ENCODE measurements at places on chromosomes 12 and 14. TPM values are rescaled to one million over a fixed set of nuclear protein-coding genes. Genes with fewer than 3 reads are reported as not detected.

The SLC25A21 gene
- not detected for total RNA-seq

The AQP2 gene
- total RNA-seq, result not detected

The FOS gene
- total RNA-seq, result 15.2 TPM

DNA sequence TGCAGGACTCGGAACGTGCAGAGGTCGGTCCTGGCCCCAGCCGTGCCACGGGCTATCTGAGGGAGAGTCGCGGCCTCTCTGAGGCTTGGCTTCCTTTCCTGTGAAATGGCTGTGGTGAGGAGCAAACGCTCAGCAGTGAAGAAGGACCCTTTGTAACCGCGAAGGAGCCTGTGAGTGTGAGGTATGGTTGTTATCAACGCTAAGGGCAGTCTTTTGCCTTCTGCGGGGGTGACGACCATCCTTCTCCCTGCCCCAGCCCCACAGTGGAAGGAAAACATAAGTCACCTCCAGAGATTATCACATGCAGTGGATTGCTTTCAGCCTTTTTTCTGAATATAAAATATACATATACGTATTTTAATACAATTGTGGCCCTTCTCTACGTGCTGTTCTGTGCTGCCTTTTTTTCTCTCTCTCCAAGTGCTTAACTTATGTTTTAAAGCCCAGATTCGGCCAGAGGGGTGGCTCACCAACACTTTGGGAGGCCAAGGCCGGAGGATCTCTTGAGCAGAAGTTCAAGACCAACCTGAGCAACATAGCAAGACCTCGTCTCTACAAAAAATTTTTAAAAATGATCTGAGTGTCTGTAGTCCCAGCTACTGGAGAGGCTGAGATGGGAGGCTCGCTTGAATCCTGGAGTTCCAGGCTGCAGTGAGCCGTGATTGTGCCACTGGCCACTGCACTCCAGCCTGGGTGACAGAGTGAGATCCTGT, 17.4 kb downstream of the TAMALIN start:
- DNase-seq, result no peak
- peak overlapping the region; percentile 61 for H3K4me3 ChIP-seq
- H3K27me3 ChIP-seq, result no peaks in the 10 kb centered on the region
- H3K4me1 ChIP-seq, result peaks cover 33% of the 10 kb centered on the region
- no peak overlapping the region for H3K27ac ChIP-seq
- H3K36me3 ChIP-seq, result no peaks in the 10 kb centered on the region

The SLC25A47 gene
- total RNA-seq, result not detected

GRCh38 chr14:38389681-38390080, 133.8 kb upstream of the CLEC14A start:
- no peaks in the 10 kb centered on the region for H3K4me1 ChIP-seq
- no peak overlapping the region for H3K4me3 ChIP-seq
- H3K36me3 ChIP-seq, result no peaks in the 10 kb centered on the region
- H3K27ac ChIP-seq, result no peak overlapping the region

The NELL2 gene
- 67.0 TPM for total RNA-seq

DNA sequence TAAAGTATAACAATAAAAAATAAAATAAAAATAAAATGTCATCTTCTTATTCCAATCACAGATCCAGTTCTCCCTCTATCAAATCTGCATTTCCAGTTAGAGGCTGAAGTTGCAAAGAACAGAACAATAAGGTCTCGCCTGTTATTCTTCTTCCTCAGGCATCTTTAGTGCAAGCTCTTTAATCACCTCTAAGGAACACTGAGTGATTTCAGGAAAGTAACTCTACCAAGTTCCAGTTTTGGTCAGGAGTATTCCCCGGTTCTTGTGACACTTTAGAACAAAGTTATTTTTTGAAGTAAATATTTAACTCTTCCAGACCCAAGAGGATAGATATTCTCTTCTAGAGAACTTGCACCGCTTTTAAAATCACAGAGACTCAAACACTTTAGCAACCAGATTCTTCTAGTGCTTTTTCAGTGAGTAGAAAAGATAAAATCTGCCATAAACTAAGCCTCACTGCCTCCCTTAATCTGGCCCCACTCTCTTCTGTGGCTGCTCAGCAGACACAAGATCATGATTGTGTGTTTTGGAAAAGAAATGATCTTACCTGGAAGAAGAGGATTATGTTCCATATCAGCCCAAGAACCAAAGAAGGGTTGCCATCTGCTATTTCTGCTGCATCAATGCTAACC, 57.9 kb upstream of the DICER1 start:
- no peaks in the 10 kb centered on the region for H3K27me3 ChIP-seq
- H3K4me1 ChIP-seq, result no peaks in the 10 kb centered on the region
- no peak for DNase-seq
- no peak overlapping the region for H3K27ac ChIP-seq
- H3K36me3 ChIP-seq, result no peaks in the 10 kb centered on the region

- H3K4me1 ChIP-seq, result no peaks in the 10 kb centered on the region
- H3K27ac ChIP-seq, result no peak overlapping the region
- no peaks in the 10 kb centered on the region for H3K27me3 ChIP-seq
- no peaks in the 10 kb centered on the region for H3K36me3 ChIP-seq
- H3K4me3 ChIP-seq, result no peak overlapping the region
- DNase-seq, result no peak
These were observed 33.8 kb downstream of the SAMD4A start for GRCh38 chr14:54600717-54601109.

DNA sequence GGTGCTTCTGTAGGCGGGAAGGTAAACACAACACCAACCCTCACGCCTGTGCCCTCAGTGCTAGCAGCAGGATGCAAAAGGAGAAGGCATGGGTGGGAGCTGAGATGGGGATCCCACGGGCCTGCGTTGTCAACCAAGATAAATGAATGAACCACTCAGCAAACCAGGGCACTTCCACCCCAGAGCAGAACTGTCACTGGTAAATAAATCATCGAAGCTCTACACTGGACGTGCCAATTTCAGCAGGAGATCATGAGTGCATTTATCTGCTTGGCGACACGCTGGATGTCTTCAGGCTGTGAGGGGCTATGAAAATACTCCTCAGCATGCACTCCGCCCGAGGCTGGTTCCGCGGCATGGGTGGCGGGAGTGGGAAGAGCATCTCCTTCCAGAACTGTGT, 33.2 kb downstream of the HSPB8 start:
- H3K4me3 ChIP-seq, result no peak overlapping the region
- no peaks in the 10 kb centered on the region for H3K36me3 ChIP-seq
- no peak for DNase-seq
- no peaks in the 10 kb centered on the region for H3K4me1 ChIP-seq
- no peaks in the 10 kb centered on the region for H3K27me3 ChIP-seq

DNA sequence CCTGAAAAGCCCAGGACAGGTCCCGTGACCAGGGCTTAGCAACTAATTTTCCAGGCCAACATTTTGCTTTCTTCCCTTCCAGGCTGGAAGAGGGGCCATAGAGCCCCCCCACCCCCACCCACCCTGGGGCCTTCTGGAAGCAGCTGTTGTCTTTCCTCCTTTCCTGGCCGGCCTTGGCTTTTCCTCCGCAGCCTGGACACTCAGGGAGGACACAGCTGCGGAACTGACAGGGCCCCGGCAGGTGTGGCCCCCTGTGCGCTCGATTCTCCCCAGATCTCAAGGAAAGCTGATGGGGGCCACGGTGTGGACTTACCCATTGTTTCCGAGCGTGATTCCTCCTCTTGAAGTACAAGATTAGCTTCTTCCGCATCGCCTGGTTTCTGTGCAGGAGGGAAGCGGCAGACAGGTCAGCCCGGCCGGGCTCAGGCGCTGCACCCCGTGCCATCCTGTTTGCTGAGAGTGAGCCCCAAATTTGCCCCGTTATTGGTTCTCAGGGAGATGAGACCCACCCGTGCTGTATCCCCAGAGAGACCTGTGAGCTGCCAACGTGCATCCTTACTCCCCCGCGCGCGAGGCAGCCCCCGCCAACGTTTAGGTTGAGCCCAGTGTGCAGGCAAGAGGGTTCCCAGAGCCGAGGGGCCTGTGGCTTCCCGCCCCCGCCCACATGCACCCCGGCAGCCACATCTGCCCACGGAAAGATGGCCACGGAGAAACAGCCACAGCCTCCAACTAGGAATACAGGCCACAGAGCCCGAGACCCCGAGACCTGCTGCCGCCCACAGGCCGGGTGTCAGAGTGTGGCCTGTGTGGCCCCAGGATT, 129.6 kb downstream of the NCOR2 start:
- no peak overlapping the region for H3K4me3 ChIP-seq
- peaks cover 7% of the 10 kb centered on the region for H3K4me1 ChIP-seq
- DNase-seq, result no peak
- H3K36me3 ChIP-seq, result peaks cover 10% of the 10 kb centered on the region

GRCh38 chr12:1499351-1499750, 95.0 kb downstream of the FBXL14 start:
- no peak for DNase-seq
- H3K4me3 ChIP-seq, result no peak overlapping the region
- H3K27ac ChIP-seq, result no peak overlapping the region
- H3K27me3 ChIP-seq, result no peaks in the 10 kb centered on the region
- H3K36me3 ChIP-seq, result no peaks in the 10 kb centered on the region
